ENCODE measurements at places on chromosomes 13 and 19. TPM values are rescaled to one million over a fixed set of nuclear protein-coding genes. Genes with fewer than 3 reads are reported as not detected.

MUC16 gene
- total RNA-seq: under 0.01 TPM

AXL gene
- total RNA-seq: 29.0 TPM

CD70 gene
- total RNA-seq: not detected

MCOLN1 gene
- 16.4 TPM for total RNA-seq

NDUFS7 gene
- total RNA-seq: 67.5 TPM

RDH8 gene
- not detected for total RNA-seq

ZBTB32 gene
- total RNA-seq: 0.33 TPM

DNA sequence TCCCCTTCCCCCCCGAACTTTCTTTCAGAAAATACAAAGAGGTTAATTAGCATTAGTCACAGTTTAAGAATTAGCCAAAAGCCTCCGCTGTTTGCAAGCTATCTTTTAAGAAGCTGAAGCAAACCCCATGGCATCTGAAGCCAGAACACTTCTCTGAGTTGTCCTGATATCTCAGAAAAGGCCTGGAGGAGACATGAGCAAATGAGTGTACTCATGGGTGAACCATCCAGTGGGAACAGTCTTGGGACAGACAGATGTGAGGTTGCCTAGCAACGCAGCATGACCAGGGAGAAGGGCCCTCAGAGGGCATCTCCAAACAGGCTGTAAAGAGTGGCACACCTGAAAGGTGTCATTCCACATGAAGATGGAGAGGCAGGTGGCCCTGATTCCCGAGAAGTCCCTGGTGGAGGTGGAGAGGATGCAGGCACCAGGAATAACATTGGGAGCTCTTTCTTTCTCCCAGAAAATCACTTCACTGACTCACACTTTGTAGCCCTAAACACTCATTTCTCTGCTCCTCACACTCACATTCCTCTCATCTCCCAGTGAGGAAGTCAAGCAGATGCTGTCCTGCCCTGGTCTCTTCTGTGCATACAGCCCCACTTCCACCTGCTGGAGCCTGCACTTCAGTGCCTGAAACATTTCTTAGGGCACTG lies 87.0 kb upstream of the TSHZ3 start:
- DNase-seq: no peak

GRCh38 chr13:94209117-94209516 lies 270.4 kb downstream of the DCT start:
- DNase-seq: no peak

DNA sequence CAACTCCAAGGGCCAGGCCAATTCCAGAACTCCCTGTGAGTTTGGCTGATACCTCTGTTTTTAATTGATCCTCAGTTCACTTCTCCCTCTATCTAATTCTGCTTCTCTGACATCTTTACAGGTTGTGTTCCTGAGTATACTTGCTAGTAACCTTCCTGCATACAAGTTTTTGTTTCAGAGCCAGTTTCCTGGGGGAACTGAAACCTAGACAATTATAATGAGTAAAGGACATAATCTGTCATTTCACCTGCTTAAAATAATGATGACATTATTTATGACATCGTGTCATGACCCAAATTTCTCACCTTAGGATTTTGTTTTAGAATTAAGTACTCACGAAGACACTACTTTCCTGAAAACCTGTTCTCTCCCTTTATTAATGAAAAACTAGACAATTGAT lies 12.5 kb upstream of the MYCBP2 start:
- DNase-seq: no peak

GRCh38 chr13:31824705-31825517 lies 85.6 kb downstream of the RXFP2 start:
- DNase-seq: no peak

DNA sequence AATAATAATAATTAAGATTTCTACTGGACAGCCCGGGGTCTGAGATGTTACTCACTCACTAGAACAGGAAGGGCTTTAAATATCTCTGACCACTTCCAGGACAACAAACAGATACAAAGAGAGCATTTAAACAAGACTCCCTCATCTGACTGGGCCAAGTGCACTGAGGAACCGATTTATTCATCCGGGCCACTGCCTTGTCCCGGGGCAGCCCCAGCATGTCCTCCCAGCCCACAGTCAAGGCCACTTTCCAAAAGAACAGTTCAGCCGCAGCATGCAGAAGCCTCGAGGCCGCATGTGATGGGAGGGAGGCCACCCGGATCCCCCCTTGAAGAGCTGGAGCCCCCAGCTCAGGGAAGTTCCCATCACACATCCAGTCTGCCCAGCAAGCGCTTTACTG lies 30.5 kb downstream of the MLLT1 start:
- DNase-seq: no peak

- DNase-seq: no peak
Measured at GRCh38 chr19:16116067-16116466, 4.4 kb downstream of the RAB8A start.

DNA sequence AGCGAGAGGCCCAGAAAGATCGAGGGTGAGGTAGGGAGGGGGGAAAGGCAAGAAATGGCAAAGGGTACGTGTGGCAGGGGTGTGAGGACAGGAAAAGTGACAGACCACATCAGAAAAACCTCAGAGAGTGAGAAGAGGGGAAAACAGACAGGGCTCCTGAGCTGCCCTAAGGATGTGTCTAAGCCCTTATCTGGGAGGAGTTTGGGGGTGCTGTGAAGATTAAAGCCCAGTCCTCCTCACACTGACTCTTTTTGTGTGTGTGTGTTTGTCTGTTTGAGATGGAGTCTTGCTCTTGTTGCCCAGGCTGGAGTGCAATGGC lies 703 bp upstream of the PTH2 start:
- DNase-seq: no peak

DNA sequence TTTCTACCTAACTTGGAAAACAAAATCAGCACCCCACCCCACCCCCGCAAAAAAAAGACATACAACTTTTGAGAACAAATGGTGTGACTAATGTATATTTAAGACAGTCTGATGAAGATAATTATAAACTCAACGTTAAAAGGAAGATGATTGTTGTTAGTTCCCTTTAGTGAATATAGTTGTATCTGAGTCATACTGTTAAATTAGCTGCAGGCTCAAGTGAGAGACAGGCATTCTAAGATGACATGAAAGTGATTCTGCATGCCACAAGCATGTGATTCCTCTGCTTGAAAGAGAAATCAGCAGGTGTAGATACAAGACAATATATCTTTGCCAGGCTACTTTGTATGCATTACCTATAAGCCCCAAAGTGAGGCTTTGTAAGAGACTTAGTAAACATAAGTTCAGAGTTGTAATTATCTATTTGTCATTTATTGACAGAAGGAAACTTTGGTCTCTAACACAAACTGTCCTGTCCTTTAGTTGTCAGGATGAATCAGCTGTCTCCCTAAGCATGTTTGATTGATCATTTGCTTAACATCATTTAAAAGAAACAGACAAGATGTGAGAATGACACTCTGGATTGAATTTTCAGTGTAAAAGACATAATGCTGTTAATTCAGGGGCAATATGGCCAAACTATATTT lies 319.4 kb upstream of the HTR2A start:
- no peak for DNase-seq

DNA sequence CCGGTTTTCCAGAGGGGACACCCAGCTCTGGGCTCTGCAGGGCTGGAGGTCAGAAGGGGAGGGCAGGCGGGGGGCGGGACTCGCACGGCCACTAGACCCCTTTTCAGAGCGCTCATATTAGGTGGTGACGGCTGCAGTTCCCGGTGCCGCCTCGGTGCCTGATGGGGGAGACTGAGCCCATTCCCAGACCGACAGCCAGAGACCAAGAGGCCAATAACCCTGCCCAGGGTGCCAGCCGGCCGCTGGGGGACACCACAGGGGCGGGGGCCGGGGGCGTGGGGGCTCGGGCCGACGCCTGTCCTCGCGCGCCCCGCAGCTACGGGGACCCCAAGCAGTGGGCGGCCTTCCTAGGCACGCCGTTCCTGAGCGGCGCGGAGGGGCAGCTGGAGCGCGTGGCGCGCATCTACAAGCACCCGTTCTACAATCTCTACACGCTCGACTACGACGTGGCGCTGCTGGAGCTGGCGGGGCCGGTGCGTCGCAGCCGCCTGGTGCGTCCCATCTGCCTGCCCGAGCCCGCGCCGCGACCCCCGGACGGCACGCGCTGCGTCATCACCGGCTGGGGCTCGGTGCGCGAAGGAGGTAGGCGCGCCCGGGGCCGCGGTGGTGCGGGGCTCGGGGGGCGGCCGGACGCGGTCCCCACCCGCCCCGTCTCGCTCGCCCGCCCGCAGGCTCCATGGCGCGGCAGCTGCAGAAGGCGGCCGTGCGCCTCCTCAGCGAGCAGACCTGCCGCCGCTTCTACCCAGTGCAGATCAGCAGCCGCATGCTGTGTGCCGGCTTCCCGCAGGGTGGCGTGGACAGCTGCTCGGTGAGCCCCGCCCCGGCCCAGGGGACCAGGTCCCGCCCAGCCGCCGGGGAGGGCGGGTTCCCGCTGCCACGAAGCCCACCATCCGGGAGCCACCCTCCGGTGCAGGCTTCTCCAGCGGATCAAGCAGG lies 2.4 kb downstream of the TIMM13 start:
- DNase-seq: no peak

- no peak for DNase-seq
Measured at GRCh38 chr13:76245211-76245610, 609.1 kb downstream of the LMO7 start.

DNA sequence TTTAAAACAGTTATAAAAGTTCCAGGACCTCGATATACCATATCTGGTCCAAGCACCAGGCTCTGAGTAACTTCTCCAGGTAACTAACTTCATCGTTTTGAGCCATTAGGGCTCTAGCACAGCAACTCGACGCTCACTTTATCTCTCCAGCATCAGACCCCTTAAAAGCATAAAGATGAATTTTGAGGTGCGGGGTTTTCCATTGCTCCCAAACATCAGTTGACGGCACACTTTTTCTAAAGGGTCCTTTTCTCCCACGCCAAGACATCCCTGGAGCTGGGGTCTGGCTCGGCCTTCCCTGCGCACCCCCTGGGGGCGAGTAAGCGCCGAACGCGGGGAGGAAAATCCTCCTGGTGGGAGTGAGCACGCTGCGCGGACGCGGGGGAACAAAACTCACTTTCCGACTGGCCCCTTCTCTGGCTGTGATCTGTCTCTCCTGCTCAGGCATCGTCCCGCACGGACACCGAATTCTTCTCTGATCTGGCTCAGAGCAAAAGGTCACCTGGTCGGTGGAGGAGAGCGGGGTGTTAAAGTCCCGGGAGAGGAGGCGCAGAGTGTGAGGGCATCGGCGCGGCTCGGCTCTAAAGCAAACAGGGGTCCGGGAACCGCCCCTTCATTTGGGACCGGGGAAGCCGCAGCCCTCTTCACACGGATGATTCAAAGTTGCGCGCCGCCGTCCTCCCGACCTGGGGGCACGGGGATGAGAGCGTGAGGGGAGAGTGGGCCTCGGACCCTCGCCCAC lies at the start of gene ATP7B:
ATP7B (minus strand) TSS at position 561 of the 742 bp plus-strand sequence; CDS start at position 448, 113 bp downstream.
- DNase-seq: no peak

GRCh38 chr19:49073514-49074378 lies 1.2 kb upstream of the KCNA7 start:
- no peak for DNase-seq

DNA sequence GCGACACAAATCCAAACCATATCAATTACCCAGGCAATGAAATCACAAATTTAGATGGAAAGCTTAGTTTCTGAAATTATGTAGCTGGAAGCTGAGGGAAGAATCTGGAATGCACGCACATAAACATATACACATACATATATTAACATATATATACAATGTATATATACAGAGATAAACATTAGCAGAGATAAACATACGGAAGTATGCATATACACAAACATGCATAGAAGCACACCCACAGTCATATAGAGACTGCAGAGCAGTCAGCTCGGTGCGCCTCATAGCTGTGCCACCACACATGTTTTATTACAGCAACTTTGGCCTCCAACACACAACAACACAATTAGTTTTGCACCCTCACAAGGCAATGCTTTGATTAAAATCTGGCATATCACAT lies 288.1 kb downstream of the TEX29 start:
- no peak for DNase-seq

GRCh38 chr19:5172859-5173630 lies 167.6 kb downstream of the PTPRS start:
- DNase-seq: no peak

GRCh38 chr19:48933382-48933932 lies at the start of gene DHDH:
DHDH (plus strand) TSS chr19:48933699; CDS start chr19:48933722, 23 bp downstream.
- peak; percentile 74 for DNase-seq

DNA sequence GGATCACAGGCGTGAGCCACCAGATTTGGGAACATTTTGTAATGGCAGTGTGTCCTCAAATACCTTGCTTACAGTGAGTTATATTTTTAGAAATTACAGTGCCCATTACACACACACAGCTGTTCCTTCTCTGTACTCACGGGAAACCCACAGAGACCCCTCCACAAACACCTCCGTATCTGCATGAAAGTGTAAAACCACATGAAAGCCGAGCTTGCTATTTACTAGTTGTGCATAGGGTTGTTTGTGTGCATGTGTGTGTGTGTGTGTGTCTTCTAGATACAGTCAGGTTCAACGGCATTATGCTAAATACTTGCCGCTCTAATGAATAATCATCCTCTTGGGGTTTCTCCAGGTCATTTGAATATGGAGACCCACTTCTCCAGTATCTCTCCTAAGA lies 22.3 kb upstream of the LILRA2 start:
- DNase-seq: no peak

- DNase-seq: no peak
Measured at GRCh38 chr19:14475251-14476073, at the start of gene PTGER1. PTGER1 (minus strand) TSS chr19:14475354; CDS start chr19:14474320, 1,034 bp downstream.

GRCh38 chr13:44157606-44158005 lies 216.0 kb upstream of the SERP2 start:
- no peak for DNase-seq

- no peak for DNase-seq
Measured at GRCh38 chr13:113078902-113079780, 26.4 kb upstream of the F7 start.

DNA sequence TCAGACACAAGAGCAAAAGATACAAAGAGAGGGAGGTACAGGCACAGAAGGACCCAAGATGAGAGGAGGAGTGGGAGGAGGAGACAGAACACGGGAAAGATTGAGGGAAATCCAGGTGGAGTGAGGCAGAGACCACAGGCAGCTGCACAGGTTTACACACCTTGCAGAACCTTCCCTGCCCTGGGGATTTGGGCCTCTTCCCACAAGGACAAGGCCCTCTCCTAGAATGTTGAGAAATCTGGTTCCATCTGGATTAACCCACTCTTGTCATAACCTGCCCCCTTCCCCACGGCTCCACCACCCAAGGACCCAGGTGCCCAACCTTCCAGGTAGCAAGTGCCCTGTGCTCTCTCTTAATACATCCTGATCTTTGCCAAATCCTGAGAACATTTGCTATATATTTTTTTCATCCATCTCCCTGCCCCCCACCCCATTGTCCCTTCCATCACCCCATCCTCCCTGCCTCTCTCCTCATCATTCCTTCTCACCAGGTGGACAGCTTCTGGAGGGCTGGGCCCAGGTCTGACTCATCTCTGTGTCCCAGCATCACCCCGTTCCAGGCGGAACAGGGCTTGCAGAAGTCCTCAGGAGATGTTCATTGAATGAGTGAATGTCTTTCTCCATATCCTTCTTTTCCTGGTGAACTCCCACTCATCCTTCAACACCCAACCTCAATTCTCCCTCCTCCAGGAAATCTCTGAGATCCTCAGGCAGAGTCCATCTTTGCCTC lies 8.8 kb upstream of the KLK8 start:
- DNase-seq: no peak

DNA sequence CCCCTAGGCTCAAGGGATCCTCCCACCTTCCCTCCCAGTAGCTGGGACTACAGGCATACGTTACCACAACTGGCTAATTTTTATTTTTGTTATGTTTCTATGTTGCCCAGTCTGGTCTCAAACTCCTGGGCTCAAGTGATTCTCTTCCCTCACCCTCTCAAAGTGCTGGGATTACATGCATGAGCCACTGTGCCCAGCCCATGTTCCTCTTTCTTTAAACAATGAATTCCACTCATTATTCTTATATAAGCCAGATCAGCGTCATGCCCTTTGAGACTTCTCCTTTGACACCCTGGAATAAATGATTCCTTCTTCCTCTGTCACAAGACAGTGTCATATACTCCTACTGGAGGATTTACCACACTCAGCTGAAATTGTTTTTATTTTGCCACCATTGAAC lies 519.9 kb upstream of the SPRY2 start:
- DNase-seq: no peak

Data from breast epithelium (tissue), 4 donors.